ENCODE measurements at places on chromosomes 2 and 18.

DNA sequence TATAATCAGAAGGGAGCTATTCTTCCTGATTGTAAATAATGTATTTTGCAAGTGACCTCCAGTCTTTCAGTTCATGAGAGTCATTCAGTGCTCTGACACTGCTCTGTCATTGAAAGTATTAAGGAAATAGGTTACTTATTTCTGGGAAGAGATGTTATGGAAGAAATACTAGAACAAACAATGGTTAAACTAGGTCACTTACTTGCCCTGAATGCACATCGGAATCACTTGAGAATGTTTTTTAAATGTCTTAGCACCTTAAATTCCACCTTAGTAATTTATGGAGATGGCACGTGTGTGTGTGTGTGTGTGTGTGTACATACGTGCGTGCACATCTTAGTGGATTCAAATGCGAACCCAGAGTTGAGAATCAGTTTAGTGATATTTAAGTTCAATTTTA, 126.6 kb upstream of the KCNH7 start:
- DNase-seq: no peak

DNA sequence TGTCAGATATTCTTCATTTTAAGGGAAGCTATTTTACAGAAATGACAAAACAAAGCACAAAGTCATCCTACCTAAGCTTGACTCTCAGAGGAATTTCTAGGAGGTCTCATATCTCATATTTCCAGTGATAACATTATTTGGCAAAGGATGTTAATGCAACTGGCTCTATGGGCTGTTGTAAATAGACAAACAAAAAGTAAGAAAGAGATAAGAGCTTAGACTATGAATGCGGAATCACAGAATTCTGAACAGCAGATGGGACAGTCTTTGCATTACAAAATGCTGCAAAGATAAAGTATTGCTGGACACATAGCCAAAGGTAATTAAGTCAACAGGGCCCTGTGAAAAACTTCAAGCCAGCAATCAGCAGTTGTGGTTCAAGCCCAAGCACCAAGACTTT, 23.9 kb downstream of the PIAS2 start:
- DNase-seq: no peak

GRCh38 chr2:180759631-180760030, 220.8 kb upstream of the UBE2E3 start:
- DNase-seq: no peak

DNA sequence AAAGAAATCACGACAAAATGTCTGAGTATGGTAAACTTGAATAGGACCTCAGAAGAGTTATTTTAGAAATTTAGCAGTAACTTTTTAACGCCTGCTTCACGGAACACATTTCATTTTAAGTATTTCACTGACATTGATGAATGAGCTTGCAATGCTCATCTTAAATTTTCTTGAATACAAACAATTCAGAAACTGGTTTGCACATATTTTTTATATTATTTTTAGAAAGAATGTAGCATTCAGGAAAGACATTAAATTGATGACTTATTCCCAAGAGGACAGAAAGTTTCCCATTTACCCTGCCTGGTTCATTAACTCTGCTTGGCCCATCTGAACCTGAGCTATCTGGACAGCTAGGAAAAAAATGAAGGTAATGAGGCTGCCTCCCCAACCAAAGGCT, 89.3 kb downstream of the MBD2 start:
- DNase-seq: no peak

DNA sequence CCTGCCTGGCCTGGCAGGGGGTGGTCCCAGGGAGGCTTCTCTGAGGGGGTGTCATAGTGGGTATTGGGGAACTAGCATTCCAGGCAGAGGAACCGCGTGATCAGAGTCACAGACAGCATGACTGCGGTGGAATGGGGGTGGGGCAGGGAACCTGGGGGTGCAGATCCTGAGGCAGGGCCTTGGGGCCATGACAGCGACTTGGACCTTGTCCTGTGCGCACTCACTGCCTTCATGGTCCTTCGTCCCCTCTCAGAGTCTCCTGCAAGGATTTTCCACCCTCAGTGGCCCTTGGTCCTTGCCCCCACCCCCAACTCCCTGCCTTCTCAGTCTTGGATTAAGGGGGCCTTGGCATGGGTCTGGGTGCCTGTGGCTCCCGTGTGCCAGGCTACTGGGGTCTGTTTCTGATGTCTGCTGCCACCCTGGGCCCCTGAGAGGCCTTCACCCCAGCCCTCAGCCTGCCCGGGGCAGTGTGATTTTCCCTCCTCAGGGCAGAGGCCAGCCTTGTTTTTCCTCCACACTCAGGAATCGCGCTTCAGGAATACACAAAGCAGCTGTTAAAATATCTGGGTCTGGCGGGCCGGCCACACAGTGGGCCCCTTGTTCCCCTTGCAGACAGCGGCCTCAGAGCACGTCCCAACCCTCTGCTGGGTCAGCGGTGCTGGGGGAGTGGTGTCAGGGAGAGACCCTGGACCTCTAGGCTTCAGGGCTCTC, 51.6 kb downstream of the GLI2 start:
- DNase-seq: no peak

DNA sequence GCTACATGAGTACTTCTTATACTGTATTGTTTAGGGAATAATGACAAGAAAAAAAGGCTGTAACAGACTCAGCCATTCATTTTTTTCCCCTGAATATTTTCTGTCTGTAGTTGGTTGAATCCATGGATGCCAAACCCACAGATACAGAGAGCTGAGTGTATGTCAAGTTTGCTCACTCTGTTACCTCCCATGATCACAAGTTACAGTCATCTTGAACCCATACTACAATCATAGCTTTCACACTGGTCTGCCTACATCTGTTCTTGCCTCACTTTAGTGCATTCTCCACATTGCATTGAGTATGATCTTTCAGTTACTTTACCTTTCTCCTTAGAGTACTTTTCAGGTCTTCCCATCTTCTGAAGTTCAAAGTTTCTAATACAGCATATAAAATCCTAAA, 94.0 kb downstream of the BIRC6 start:
- no peak for DNase-seq

DNA sequence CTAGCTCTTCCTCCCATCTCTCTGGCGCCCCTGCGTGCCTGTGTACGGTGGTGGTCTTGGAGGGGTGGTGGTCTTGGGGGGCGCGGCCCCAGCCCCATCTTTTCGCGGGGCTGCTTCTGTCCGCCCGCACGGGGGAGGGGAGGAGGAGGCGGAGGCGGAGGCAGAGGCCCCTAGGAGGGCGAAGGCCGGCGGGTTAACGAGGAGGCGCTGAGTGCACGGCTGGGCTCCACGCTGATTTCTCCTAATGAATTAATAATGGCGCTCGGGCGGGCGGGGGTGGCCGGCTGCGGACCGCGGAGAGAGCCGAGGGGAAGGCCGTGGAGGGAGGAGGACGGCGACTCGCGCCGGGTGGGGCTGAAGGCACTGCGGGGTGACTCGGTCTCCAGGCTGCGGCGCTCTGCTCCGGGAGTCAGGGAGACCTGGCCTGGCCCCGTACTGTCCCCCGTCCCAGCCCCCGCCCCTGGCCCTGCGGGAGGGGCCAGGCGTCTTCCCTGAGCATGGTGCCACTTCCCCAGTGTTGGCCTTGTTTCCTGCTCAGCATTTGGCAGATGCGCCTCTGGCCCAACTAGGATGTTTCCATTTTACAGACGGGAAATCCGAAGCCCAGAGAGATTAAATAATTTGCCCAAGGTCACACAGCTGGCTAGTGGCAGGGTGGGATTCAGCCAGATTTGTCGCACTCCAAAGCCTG, 6.0 kb downstream of the GAREM2 start:
- peak; percentile 61 for DNase-seq

- peak; percentile 91 for DNase-seq
These were observed 467.7 kb downstream of the EPHA4 start for GRCh38 chr2:221104361-221104811.

GRCh38 chr18:31148600-31148999, 14.1 kb downstream of the DSC1 start:
- no peak for DNase-seq

- DNase-seq: no peak
These were observed 6.5 kb upstream of the UCN start for GRCh38 chr2:27314709-27315108.

GRCh38 chr2:30201990-30202389, 29.3 kb upstream of the LBH start:
- peak; percentile 63 for DNase-seq

- DNase-seq: no peak
These were observed 34.2 kb downstream of the B4GALT6 start for GRCh38 chr18:31649978-31650719.

DNA sequence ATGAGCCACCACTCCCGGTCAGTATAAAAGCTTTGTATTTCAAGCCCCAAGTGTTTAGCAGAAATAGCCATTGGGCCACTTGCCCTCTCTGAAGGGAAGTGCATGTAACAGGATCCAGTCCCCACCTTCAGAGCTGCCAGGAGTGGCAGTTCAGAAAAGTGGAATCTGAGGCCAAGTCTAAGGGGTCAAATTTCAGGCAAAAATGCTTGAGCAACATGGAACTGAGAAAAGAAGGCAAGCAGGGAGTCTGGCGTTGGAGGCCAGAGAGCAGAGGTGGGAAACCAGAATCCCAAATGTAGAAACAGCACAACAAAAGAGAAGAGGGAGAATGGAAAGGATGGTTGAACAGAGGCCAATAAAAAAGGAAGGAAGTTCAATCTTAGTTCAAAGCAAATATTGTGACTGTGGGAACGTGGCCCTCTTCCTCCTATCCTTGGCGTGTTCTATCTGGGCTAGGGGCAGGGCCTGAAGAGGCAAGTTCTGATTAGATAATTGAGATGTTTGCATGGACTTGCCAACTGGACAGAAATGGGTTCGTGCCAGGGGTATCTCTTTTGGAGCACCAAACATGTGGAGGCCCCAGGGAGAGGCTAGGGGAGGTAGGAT, 102.2 kb downstream of the AP1S3 start:
- DNase-seq: no peak

DNA sequence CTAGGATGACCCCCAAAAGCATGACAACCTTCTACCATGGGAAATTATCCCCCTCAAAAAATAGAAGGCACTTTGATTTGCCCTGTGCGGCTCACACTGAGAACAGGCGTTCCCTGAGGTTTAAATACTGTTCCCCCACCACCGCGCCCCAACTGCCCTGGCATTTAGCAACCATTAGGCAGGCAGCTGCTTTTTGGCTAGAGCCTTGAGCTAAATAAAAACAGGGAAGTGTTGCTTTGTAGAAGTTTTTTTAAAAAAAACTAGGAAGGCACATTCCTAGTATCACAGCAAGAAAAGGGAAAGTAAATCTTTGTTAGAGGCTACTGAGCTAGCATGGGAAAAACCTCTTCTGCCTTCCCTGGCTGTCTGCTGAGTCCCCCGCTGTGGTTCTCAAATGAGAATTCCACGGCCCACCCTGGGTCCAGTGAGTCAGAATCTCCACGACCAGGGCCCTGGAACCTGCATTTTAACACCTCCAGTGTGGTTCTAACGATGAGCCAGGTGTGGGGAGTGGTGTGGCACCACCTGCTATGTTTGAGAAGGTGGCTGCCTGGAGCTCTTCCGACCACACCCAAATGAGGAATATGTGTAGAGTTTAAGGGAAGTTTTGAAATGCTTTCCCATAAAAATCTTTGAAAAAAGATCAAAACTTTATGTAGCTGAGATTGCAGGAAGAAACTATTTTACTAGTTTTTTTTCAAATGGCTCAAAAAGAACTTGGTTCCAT, 66.4 kb downstream of the VIT start:
- DNase-seq: no peak

DNA sequence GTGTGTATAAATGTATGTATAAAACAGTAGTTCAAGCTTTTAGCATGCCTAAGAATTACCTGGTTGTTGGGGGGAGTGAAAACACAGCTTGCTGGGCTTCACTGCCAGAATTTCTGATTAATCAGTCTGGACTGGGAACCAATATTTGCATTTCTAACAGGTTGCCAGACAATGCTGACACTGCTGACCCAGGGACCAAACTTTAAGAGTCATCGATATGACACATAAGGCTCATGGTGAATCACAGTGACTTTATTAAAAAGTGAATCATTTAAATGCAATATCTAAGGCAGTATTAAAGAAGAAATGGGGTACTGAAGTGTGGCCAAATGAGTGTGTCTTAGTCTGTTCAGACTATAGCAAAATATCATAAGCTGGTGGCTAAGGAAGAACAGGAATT, 195.9 kb upstream of the DTNA start:
- no peak for DNase-seq

DNA sequence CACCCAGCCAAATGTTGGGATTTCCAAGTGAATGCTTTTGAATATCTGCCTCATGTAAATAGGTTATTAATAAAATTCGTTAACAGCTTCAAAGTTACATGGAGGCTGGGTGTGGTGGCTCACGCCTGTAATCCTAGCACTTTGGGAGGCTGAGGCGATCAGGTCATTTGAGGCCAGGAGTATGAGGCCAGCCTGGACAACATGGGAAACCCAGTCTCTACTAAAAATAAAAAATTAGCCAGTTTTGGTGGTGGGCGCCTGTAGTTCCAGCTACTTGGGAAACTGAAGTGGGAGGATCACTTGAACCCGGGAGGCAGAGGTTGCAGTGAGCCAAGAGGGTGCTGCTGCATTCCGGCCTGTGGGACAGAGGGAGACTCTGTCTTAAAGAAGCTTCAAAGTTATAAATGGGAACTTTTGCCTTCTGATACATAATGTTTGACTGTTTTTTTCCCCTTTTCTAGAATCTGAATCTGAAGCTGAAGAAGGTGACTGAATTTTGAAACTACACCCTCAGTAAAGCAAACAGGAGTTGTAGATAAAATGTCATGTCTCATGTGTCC, 10.1 kb downstream of the BZW1 start:
- no peak for DNase-seq

DNA sequence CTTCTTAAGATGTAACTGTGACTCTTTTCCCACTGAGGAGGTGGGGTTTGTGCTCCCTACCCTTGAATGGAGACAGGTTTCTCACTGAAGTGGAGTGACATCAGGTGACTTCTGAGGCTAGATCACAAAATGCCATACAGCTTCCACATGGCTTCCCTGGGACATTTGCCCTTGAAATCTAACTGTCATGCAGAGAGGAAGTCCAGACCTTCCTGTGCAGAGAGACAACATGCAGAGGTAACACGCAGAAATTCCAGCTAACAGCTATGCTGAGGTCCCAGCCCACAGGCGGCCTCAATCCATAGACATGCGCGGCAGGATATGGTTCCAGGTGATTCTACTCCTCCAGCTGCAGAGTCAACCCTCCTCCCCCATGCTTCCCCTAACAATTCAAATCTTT, 119.0 kb downstream of the TRIB2 start:
- peak; percentile 43 for DNase-seq

DNA sequence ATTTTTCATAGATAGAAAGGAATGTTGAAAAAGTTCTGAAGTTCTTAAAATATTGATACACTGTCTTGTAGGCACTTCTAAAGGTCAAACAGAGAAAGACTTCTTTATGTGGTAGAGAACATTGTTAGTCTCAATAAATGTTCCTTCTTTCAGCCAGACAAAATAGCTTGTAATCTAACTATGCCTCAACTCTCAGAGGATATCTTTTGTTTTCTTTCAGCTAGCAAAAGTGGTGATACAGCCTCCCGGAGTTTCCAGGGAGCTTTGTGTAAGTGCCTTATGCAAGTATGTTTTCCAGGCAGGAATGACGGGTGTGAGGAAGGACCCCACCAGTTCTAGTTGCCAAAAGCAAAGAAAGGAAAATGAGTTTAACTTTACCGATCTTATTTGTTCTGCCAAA, 452.1 kb upstream of the ST6GAL2 start:
- no peak for DNase-seq

GRCh38 chr2:232042911-232043574, 81.5 kb downstream of the DIS3L2 start:
- no peak for DNase-seq

- DNase-seq: no peak
These were observed 180.1 kb upstream of the OSR1 start for GRCh38 chr2:19538411-19538963.
